Motor neuron (in vitro differentiated cells): ENCODE measurements at places on chromosomes 1 and 21. TPM values are rescaled to one million over a fixed set of nuclear protein-coding genes. Genes with fewer than 3 reads are reported as not detected.
A peak's percentile ranks its signal among the peaks of the same experiment; 100 is the strongest.

DNA sequence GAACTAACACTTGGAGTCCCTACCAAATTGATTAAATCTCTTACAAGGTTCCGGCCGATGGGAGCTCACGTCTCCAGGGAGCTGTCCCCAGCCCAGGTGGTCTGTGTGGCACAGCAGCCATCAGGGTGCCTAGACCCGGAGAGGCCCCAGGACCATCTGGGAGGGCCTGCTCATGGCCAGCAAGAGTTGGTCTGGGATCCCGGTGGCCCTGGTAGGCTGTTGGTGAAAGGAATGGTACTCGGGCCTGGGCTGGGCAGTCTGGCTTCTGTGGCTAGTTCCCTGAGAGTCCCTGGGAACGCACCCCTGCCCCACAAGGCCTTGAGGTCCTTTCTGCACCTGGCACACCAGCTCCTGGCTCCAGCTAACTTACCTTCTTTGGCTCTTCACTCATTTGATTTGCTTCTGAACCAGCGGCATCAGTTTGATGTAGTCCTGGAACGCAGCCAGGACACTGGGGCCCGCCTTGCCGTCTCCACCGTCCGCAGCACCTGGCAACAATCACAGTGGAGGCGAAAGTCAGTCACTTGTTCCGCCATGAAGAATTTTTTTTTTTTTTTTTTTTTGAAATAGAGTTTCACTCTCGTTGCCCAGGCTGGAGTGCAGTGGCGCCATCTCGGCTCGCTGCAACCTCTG is 62.5 kb downstream of the SCCPDH start:
- ATAC-seq: no peak

Gene FCRL6
- total RNA-seq: 0.27 and 1.2 TPM in 2 replicates

DNA sequence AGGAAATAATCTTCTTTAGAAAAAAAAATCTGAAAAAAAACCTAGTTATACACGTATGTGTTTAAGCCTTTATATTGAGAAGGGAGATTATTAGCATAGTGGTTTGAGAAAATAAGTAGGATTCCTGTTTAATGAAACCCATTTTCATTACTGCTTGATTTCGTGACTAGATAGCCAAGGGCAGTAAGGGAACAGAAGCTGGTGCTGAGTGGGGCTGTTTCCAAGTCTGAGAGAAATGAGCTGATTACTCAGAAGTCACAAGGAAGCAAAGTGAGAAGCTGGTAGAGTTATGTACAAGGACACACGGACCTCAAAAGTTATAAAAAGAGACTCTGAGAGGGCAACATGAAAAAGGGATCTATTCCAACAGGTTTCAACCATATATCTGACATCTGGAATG is 256.5 kb downstream of the TTLL7 start:
- no peak for ATAC-seq

Gene TNFSF4
- 1.0 and 1.7 TPM in 2 replicates for total RNA-seq

Gene CACNA1S
- under 0.01 and 0.06 TPM in 2 replicates for total RNA-seq

Gene AMY2B
- total RNA-seq: 26.3 and 26.8 TPM in 2 replicates

Gene ESRRG
- total RNA-seq: 3.7 and 8.8 TPM in 2 replicates

- no peak for ATAC-seq
These were observed 57.8 kb downstream of the RUNX3 start for GRCh38 chr1:24872061-24872850.

DNA sequence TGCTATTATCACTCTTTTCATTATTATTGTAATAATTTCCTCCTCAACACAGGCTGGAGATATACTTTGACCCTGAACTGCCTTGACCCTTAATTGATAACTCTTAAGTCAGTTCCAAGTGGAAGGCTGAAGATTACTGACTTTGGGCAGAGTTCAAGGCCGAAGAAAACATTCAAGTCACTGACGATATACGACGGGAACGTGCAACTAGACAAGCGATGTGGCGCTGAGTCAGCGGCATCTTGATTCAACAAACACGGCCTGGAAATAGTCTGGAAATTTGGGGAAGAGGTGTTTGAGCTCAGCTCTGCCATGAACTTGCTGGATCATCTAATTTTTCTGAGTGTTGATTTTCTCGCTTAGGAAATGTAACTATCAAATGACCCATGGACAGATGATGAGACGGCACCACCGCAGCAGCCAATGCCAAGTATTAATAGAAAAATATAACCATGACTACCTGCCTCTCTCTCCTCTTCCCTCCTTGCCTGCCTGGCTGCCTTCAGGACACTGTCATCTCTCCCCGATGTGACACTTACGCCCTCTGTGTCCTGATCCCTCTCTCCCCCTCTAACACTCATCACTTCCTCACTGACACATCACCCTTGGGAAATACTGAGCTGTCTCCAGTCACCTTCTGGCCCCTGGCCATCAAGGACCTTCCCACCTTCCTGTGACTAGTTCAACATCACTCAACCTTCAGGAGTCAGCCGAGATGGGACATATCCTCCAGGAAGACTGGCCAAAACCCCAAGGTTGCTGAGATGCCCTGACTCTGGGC is 49.4 kb downstream of the TMCO4 start:
- no peak for ATAC-seq

DNA sequence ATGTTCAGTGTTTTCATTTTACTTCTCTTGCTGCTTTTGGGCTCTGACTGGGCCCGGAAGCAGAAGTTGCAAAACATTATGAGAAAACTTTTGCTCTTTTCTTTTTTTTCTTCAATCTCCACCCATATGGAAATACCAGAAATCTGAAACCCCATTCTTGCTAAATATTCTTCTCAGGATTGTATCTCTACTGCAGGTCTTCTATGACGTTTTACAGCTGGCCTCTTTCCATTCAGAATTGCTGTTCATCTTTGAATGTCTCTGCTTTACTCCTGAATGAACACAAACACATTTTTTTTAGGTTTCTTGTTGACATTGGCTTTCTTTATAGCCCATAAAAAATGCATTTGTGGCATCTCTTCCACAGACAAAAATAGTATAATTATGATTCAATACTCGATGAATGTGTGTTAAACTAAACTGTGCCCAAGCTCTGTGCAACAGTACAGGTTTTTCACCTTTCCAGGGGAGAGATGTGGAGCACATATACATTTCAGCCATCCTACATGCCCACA is 18.8 kb downstream of the PTPRC start:
- peak; percentile 98 for ATAC-seq

Gene DSCAM
- total RNA-seq: 2.2 and 3.8 TPM in 2 replicates

Gene CLCNKB
- 0.21 and 0.23 TPM in 2 replicates for total RNA-seq

- no peak for ATAC-seq
These were observed 2.3 kb upstream of the HMGCS2 start for GRCh38 chr1:119771016-119771415.

GRCh38 chr1:18482721-18483425 is 2.1 kb downstream of the KLHDC7A start:
- ATAC-seq: no peak

Gene CCDC30
- total RNA-seq: 33.4 and 36.1 TPM in 2 replicates

DNA sequence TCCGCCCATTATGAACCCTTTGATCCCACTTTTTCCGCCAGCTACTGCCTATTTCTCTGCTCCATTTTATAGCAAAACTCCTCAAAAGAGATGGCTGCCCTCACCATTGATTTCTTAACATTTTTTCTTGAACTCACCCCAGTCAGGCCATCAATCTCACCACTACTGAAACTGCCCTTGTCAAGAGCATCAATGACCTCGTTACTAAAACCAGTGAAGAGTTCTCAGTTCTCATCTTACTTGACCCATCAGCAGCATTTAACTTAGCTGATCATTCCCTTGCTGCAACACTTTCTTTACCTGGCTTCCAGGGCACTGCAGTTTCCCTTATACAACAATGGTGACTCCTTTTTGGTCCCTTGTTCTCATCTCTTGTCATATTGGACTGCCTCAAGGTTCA is 35.2 kb upstream of the FASLG start:
- no peak for ATAC-seq

Gene SYT14
- 17.8 TPM in 2 replicates for total RNA-seq

Gene KCTD3
- 47.7 and 53.1 TPM in 2 replicates for total RNA-seq

Gene OR6K3
- not detected in 2 replicates for total RNA-seq

DNA sequence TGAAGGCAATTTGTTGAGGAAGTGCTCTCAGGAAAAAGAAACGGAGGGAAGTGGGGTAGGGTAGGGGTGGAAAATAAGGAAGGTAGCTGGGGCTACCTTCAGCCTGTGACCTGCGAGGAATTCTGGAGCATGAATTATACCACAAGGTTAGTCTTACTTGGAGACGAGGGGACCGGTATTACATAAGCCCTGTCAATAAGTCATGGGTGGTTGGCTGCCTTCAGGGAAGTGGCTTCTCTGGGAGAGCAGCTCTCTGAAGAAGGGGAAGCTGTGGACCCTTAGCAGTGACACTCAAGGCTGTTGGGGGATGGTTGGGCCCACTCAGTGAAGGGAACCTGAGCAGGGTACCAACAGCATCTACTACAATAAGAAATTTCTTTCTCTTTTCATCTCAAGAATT is 111.3 kb downstream of the TNFSF18 start:
- no peak for ATAC-seq

Gene ZNF695
- total RNA-seq: 0.86 and 1.4 TPM in 2 replicates

DNA sequence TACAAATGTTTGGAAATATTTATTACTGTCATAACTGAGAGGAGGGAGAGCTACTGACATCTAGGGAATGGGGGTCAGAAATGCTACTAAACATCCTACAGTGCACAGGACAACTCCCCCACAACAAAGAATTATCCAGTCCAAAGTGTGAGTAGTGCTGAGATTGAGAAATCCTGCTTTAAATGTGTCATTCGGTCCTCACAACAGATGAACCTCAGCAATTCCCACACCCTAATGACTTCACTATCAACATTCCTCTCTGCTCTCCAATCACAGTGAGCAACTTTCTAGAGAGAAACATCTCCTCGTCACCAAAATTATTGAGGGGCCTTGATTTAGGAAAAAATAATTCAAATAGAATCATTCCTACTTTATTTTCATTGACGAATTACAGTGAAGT is 18.0 kb downstream of the OMA1 start:
- peak; percentile 96 for ATAC-seq

Gene GJA9
- 0.56 and 1.2 TPM in 2 replicates for total RNA-seq

- no peak for ATAC-seq
These were observed 22.8 kb downstream of the RCOR3 start for GRCh38 chr1:211282023-211282373.

DNA sequence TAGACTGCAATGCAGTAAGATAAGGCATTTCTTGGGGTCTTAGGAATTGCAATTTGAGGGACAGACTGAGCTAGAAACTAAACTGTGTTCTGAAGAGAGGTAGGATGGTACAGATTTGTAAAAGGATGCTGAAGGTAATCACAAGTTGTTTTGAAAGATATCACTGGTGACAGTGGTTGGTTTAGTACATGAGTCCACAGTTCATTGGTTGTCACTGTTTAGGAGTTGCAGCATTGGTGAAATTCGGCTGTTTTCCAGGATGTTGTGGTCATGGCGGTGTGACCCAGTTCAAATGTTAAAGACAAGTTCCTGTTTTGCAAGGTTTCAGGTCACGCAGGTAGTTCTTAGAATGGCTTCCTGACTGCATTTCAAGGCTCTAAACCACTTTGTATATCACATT is 292.8 kb upstream of the B3GALT2 start:
- ATAC-seq: no peak

GRCh38 chr1:30915491-30916230 is 7.1 kb upstream of the SDC3 start:
- no peak for ATAC-seq

DNA sequence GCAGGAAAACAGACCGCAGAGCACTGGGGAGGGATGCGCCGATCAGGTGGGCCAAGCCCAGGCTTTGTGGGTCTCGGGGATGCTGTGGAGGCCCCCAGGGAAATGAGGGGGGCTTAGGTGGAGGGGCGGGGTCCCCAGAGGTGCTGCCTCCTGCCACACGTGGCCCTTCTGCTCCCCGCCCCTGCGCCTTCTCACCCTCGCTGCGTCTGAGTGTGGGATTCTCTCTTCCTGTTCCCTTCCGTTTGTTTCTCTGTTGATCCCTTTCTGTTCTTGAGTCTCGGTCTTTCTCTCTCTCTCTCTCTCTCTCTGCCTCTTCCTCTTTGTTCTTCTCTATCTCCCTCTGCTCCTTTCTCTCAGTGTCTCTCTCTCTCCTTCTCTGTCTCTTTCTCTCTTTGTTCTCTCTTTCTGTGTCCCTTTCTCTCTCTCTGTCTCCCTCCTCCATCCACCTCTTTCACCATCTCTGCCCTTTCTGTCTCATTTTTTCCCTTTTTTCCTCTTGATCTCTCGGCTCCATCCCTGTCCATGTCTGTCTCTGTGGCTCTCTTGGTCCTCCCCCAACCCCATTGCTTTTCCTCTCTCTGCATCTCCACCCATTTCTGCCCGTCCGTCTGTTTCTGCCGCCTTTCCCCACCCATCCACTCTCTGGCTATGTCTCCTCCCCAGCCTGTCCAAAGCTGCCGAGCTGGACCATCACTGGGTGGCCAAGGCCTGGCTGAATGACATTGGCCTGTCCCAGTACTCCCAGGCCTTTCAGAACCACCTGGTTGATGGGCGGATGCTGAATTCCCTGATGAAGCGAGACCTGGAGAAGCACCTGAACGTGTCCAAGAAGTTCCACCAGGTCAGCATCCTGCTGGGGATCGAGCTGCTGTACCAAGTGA is 52.4 kb upstream of the TMEM51 start:
- ATAC-seq: no peak

Gene TIE1
- 2.3 and 6.1 TPM in 2 replicates for total RNA-seq

Gene NES
- 6.0 and 6.4 TPM in 2 replicates for total RNA-seq

Gene DCAF8
- total RNA-seq: 131 and 138 TPM in 2 replicates

GRCh38 chr1:85894651-85895050 is 186.4 kb upstream of the ZNHIT6 start:
- ATAC-seq: no peak

Gene SUMO3
- total RNA-seq: 88.9 and 103 TPM in 2 replicates

Gene SLC25A34
- total RNA-seq: 1.5 and 2.1 TPM in 2 replicates

DNA sequence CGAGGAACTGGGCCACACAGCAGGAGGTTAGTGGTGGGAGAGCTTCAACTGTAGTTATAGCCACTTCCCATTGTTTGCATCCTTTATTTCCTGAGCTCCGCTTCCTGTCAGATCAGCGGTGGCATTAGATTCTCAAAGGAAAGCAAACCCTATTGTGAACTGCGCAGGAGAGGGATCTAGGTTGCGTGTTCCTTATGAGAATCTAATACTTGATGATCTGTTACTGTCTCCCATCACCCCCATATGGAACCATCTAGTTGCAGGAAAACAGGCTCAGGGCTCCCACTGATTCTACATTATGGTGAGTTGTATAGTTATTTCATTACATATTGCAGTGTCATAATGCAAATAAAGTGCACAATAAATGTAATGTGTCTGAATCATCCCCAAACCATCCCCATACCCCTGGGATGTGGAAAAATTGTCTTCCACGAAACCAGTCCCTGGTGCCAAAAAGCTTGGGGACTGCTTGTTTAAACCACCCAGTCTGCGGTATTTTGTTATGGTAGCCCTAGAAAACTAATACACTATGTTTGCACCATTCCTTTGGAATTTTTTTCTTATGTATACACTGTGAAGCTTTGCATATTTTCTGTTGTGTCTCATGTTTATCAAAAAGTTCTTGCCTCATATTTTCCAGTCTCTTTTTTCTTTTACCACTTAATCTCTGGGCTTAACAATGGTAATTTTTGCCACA is 136.6 kb upstream of the IVNS1ABP start:
- peak; percentile 74 for ATAC-seq

DNA sequence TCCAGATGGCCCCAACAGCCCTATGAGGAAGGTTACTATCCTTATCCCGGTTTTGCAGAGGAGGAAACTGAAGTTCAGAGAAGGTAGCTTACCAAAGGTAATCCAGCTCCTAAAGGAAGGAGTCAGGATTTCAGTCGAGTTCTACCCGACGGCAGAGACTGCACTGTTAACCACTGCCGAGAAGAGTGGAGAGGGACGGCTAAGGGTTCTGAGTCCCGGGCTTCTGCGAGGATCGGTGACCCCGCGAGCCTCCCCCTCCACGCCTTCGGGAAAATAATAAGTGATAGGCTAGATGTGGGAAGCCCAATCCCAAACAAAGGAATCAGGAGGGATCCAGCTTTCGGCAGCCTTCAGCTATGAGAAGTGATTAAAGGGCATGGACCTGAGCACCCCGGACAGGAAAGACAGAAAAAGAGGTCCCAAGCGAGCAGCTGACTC is 587 bp downstream of the TMEM53 start:
- peak; percentile 2 for ATAC-seq
